Astrocyte of the hippocampus (primary cell): ENCODE measurements at places on chromosomes 11 and 22.

DNA sequence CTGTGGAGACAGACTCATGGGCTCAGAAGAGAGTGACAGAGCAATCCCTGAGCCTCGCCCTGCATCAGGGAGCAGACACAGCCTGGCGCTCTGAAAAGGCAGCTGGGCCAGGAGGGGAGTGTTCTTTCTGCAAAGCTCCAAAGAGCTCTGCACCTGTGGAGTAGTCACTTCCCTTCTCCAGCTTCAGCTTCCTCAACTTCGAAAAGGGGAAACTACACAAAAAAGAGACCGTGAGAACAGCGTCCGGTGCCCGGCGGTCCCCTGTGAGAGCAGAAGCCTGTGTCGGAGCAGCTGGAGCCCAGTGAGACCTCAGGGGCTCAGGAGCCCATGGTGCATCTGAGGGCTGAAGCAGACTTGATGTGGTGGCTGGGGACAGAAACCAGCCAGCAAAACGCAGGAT, 35.1 kb downstream of the TP53I11 start:
- DNase-seq: no peak

DNA sequence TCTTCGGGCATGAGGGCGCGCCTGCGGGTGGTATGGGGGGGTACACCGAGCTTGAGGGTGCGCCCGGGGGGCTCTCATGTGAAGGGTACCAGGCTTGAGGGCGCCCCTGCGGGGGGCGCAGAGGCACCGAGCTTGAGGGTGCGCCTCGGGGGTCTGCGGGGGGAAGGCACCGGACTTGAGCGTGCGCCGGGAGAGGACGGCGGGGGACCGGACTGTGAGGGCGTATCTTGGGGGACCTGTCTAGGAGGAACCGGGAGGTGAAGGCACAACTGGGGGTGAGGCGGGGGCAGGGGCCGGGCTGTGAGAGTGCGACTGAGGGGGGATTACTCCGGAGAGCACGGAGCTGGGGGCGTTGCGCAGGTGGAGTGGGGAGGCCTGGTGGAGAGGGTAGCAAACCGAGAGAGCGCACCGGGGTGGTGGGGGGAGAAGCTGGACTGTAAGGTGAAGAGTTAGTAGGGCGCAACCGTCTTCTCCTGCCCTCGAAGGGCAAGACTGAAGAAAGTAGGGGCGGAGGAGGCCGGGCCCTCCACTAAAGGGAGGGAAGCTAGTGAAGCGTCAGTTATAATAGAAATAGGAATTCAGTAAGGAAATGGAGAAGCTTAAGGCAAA, 1.1 kb upstream of the DDX6 start:
- peak; percentile 34 for DNase-seq

- no peak for DNase-seq
Observed at GRCh38 chr11:102416976-102417375, 35.6 kb downstream of the TMEM123 start.

GRCh38 chr11:45635907-45636306, 29.5 kb downstream of the CHST1 start:
- DNase-seq: no peak

GRCh38 chr11:111465400-111465799, 46.8 kb downstream of the BTG4 start:
- DNase-seq: no peak

DNA sequence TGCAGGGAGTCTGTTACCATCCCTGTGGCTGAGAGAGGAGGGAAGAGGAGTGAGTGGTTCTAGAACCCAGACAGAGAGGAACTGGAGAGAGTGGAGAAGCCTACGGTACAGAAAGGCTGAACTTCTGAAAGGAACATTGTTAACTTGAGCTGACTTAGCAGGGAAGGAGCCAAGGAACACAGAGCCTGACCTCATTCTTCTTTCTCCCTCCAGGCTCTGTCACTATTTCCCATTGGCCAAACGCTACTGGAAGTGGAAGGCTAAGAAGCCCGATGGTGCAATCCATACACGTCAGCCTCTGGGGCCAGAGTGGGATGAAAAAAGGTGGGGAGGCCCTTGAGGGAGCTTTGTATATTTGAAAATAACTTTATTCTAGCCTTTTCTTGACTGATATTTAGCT, 16.5 kb upstream of the WT1 start:
- DNase-seq: no peak

- no peak for DNase-seq
Observed at GRCh38 chr11:75351791-75352587, 528 bp upstream of the ARRB1 start.

- DNase-seq: no peak
Observed at GRCh38 chr11:67616431-67617242, 9.9 kb downstream of the NDUFV1 start.

DNA sequence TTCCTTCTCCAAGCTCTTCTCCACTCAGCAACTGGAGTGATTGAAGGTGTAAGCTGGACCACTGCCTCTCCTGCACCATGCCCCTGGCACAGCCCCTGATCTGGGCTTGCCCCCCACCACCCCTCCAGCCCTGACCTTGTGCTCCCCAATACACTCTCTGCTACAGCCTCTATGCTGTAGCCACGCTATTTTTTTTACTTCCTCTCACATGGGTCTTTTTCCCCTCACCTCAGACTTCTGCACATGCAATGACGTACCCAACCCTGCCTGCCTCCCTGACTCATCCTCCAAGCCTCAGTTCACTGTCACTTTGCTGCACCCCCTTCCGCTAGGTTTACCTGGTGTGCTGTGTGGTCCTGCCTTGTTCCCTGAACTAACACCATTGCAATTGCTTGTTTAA, 9.0 kb downstream of the CSNK2A3 start:
- DNase-seq: no peak

GRCh38 chr11:126523441-126524205, 168.1 kb downstream of the ST3GAL4 start:
- no peak for DNase-seq

- DNase-seq: no peak
Observed at GRCh38 chr11:110113505-110113904, 20.3 kb downstream of the ZC3H12C start.

- no peak for DNase-seq
Observed at GRCh38 chr11:31895926-31896325, 84.8 kb upstream of the PAX6 start.

- peak; percentile 98 for DNase-seq
Observed at GRCh38 chr11:112156956-112157766, 6.7 kb downstream of the IL18 start.

- DNase-seq: no peak
Observed at GRCh38 chr11:130441719-130442118, 6.7 kb upstream of the ADAMTS15 start.

DNA sequence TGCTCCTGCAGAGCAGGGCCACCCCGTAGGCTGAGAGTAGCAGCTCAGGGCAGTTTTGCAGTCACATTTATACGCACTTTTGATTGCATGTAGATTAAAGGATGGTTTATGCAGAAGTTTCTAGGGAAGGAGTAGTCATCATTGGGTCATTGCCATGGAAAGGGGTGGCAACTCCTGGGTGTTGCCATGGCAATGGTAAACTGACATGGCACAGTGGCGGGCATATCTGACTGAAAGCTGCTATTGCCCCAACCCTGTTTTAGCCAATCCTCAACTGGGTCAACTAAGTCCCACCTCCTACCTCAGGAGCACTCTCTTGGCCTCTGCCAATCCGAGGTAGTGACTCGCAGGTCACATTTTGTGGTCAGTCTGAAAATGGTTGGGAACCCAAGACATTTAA, 2.4 kb upstream of the ARSA start:
- DNase-seq: peak; percentile 9

GRCh38 chr11:125330462-125331325, 165.4 kb downstream of the FEZ1 start:
- DNase-seq: no peak

GRCh38 chr11:119126675-119127268, 5.4 kb downstream of the HINFP start:
- no peak for DNase-seq

DNA sequence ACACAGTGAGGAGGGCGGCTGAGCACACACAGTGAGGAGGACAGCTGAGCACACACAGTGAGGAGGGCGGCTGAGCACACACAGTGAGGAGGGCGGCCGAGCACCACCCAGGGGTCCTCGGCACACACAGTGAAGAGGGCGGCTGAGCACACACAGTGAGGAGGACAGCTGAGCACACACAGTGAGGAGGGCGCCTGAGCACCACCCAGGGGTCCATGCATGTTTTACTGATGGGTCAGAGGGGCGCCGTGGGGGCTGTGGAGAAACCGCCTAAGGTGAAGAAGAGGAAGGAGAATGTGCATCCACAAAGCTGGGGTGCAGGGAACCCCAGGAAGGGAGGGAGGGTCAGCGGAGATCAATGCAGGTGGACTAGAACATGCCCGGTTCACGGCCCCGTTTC, 461.8 kb downstream of the BRD1 start:
- DNase-seq: no peak
